ENCODE measurements at places on chromosomes 3 and 15.

DNA sequence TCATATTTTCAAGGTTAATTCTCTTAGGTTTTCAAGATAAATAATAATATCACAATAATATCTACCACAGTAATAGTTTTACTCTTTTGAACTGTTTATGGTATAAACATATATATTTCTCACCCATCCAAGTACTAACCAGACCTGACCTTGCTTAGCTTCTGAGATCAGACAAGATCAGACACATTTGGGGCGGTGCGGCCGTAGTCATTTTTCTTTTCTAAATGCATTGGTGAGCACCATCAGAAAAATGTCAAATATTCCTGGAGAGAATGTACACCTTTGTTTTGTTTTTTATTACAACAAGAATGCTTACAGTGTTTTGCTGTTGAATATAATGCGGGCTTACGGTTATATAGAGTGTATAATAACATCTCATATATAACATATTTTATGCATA lies 267.8 kb downstream of the ADAMTS17 start:
- DNase-seq = no peak

DNA sequence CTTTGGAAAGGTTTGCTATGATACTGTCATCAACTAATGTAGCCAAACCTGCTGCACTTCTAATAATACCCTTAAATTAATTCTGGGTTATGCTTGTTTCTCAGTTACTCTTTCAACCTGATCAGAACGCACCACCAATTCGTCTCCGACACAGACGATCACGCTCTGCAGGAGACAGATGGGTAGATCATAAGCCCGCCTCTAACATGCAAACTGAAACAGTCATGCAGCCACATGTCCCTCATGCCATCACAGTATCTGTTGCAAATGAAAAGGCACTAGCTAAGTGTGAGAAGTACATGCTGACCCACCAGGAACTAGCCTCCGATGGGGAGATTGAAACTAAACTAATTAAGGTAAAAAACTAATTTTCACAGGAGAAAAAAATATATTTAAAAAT lies 7.9 kb upstream of the RPLP1 start:
- DNase-seq = no peak

GRCh38 chr3:153113541-153113940 lies 48.5 kb upstream of the RAP2B start:
- DNase-seq = no peak

GRCh38 chr15:51132384-51133139 lies 37.9 kb upstream of the TNFAIP8L3 start:
- no peak for DNase-seq

DNA sequence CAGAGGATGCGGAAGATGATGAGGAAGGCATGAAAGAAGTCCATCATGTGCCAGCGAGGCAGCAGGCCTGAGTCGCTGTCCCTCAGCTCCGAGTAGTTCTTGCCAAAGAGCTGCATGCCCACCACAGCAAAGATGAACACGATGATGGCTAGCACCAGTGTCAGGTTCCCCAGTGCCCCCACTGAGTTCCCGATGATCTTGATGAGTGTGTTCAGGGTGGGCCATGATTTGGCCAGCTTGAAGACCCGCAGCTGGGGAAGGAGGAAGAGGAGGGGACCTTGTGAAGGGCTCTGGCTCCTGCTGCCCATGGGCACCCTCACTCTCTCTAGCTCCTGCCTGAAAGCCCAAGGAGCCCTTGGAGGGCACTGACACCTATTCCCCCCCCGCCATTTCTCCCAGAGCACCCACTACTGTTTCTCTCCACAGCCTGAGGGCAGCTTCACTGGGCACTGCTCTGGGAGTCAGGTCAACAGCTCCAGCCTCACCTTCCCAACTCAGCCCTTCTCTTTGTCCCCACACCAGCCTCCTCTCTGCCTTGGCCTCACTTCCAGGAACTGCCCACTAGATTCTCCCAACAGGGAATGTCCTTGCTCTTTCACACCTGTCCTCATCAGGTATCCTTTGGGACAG lies 63.6 kb downstream of the SCN5A start:
- no peak for DNase-seq

DNA sequence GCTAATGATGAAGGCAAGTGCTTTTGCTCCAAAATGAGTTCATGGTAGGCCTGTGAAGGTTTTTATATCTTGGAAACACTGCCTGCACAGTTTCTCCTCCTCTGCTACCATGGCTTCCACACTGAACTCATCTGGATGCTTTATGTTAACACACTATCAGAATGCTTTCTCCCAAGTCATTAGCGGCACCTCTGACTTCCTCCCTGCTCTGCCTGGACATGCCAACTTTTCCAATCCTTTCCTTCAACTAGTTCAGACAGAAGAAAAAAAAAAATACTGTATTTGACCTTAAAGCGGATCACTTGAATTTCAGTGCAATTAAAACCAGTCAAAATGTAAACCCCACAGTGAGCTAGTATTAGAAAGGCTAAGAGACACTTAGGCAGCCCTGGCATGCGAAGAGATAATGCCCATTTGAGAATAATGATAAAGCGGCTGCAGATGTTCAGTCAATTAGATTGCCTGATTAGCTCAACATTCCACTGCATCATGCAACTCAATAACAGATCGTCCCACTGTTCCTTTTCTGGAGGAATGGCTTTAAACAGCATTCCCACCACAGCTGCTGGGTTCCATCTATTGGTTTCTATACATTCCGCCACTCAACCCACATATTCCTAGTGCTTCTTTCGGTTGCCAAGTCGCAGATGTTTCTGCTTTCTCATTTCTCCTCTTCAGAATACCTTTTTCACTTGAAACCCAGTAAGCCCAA lies 51.7 kb downstream of the CNTN3 start:
- no peak for DNase-seq

- DNase-seq = no peak
These were observed 74.4 kb upstream of the HES1 start for GRCh38 chr3:194061421-194062030.

DNA sequence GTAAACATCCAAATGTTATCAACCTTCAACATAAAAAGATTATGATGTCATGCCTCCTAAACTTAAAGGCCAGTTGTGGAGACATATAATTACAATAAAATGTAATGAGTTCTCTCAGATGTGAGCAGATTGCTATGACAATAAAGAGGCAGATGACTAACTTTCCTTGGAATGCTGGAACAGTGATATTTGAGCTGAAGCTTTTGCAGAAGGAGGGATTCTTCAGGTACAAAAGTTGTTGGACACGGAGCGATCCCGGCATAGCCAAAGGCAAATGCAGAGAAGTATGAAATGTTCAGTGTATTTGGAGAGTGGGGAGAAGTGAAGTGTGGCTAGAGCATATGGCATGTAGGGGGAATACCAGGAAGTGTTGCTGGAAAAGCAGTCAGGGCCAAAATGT lies 520.1 kb downstream of the FGF12 start:
- DNase-seq = no peak

- DNase-seq = no peak
These were observed 234.7 kb upstream of the LYSMD4 start for GRCh38 chr15:99967841-99968371.

DNA sequence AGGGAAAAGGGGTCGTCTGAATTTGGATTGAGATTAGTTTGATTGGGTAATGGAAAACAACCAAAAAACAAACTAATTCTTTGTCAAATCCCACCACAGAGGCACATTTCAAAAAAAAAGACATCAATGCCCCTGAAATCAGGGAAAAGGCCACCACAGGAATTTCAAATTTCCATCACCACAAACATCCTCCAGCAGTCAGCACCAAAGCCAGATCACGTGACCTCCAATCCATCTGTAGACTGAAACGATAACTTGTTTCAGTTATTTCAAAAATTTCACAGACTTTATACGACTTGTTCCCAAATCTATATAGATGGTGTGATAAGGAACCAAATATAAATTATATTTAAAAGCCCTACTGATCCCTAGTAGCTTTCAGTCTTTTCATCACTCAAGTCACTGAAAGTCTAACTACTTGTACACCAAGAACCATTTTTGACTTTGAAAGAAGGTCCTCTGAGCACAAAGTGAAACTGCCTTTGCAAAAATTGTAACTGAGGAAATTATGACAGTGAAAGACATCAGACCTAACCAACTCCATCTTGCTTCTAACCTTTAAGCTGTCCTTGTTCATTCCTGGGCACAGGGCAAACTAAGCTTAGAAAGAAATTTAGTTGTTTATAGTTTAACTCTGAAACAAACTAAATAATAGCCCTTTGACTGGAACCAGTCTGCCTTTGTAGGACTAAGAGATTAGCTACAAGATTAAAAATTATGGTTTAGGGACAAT lies 48.1 kb upstream of the PLCL2 start:
- DNase-seq = no peak

GRCh38 chr15:64951777-64952418 lies 37.8 kb downstream of the SPG21 start:
- no peak for DNase-seq

DNA sequence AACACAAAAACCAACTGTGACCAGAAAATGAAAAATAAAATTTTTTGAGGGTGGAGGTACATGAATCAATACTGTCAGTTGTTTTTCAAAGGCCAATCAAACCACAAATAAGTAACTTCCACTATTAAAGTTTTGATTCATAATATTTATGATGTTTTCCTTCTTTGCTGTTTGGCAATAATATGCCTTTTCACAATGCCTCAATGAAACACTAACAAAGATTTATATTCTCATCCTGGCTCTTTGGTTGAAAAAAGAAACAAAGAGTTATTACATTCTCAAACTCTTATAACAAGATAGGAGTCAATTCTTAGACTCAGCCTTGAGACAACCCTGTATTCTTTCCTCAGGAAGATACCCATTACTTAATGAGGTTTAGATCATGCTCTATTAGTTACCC lies 63.1 kb downstream of the C3orf70 start:
- DNase-seq = no peak

GRCh38 chr3:26587571-26587970 lies 35.0 kb upstream of the LRRC3B start:
- no peak for DNase-seq

- no peak for DNase-seq
These were observed 127.7 kb downstream of the LRRC3B start for GRCh38 chr3:26750263-26750662.

DNA sequence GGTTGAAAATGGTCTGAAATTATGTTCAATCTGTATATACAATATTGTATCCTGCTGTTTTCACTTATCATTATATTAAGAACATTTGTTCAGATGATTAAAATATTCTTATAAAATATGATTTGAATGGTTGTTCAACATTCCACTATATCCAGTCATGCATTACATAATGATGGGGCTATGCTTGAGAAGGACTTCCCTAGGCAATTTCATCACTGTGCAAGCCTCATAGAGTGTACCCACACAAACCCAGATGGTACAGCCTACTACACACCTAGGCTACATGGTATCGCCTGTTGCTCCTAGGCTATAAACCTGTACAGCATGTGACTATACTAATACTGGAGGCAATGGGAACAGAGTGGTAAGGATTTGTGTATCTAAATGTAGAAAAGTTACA lies 30.5 kb downstream of the SLC7A14 start:
- no peak for DNase-seq

DNA sequence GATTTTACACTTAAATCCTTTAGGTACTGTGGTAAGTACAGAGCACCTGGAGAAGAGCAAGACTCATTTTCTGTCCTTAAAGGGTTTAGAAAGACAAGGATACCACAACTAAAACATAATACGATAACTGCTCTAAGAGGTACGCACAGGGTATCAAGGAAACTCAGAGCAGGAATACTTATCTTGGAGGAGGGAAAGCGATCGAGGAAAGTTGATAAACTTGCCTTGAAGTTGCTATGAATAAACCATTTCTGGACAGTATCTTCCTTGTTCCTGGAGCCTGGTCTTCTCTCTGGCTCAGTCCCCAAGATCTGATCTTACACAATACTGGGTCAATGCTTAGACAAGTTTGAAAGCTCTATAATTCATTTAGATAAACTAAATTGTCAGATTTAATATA lies 17.6 kb upstream of the GATM start:
- DNase-seq = no peak

DNA sequence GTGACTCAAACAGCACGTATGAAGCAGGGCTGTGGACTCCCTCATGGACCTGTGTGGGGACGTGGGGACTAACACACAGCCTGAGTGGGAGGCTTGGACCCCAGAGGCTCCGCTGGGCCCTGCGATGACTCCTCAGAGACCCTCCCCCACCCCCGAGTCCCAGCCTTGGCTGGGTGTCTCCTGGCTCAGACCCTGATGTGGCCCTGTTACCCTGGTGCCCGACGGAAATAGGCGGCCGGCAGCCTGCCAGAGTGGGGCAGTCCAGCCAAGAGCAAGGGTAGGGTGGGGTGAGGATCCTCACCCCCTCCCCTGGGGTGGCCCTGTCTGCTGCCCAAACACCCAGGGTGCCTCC lies 15.3 kb downstream of the TNK2 start:
- DNase-seq = no peak

GRCh38 chr15:29081781-29082180 lies 187.8 kb downstream of the NSMCE3 start:
- no peak for DNase-seq

GRCh38 chr15:100783760-100784492 lies 95.7 kb upstream of the ALDH1A3 start:
- DNase-seq = no peak

DNA sequence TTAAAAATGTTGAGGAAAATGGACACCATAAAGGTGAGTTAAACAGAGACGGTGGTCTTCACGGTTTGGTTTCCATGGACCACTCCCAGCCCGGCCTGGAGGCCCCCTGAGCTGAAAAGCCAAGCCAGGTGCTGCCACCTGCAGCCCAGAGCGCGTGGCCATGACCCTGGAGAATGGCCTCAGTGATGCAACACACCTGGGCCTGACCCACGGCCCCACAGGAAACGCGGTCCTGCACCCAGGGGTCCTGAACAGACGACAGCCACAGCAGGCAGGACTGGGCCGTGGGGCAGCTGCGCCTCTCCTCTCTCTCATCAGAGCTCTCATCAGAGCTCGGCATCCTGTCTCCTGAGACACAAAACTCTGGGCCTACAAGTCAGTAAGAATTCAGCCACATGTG lies 64.1 kb downstream of the NIPA2 start:
- DNase-seq = no peak

DNA sequence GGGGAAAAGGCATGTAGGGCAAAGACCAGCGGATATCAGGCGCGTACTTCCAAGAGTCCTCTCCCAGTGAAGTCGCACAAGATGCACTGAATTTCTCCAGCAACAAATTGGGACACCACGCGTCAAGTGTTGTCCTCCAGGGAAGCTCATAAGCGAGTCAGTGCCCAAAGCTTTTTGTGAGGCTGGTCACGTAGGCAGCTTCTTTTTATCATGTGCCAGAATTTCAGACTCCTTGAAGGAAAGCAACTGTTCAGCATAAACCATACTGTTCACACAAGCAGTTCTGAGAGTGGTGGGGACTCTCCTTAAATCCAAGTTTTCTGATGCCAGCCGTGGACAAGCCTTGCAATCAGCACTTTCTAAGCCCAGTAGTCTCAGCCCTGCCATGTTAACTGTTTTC lies 10.1 kb upstream of the FSTL1 start:
- no peak for DNase-seq

- no peak for DNase-seq
These were observed 40.4 kb upstream of the CLSTN2 start for GRCh38 chr3:139894643-139894989.

GRCh38 chr3:190036631-190037030 lies 84.1 kb downstream of the P3H2 start:
- no peak for DNase-seq

DNA sequence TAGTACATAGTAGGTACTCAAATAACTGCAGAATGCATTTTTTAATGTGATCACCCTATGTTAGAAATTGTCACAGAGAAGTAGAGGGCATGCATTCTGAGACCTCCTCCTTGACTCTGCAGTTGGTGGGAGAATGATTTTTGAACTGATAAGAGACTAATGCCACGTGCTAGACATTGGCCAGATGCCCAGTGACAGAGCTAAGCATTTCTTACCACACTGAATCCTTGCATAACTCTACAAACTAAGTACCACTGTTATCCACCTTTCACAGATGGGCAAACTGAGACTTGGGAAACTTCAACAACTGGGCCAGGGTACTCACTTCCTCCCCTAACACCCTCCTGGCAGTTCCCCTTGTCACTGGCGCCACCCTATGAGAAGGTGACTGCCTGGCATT lies 33.5 kb upstream of the SPATA12 start:
- no peak for DNase-seq
